Eye (tissue), 1 donor: ENCODE measurements at places on chromosomes 4 and X.
A peak's percentile ranks its signal among the peaks of the same experiment; 100 is the strongest.

GRCh38 chr4:55312489-55313101, 33.4 kb upstream of the SRD5A3 start:
- peak; percentile 28 for DNase-seq

GRCh38 chrX:153948847-153949805, 4.7 kb upstream of the RENBP start:
- peak; percentile 43 for DNase-seq

DNA sequence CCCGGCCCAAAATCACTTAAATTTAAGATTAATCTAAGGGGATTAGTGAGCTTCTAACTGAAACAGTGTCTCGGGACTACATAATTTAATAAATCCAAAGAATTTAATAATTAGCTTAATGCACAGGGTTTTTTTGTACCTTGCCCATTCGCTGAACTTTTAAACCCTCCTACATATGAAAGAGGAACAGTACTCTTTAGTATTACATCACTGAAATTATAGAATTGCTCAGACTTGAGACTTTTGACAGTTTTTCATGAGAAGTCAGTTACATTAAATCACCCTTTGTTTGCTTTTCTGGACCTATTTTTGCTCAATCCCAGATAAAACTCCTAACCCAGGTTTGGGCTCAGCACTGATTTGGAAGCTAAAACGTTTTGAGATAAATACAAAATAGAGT, 2.4 kb upstream of the TADA2B start:
- no peak for DNase-seq

DNA sequence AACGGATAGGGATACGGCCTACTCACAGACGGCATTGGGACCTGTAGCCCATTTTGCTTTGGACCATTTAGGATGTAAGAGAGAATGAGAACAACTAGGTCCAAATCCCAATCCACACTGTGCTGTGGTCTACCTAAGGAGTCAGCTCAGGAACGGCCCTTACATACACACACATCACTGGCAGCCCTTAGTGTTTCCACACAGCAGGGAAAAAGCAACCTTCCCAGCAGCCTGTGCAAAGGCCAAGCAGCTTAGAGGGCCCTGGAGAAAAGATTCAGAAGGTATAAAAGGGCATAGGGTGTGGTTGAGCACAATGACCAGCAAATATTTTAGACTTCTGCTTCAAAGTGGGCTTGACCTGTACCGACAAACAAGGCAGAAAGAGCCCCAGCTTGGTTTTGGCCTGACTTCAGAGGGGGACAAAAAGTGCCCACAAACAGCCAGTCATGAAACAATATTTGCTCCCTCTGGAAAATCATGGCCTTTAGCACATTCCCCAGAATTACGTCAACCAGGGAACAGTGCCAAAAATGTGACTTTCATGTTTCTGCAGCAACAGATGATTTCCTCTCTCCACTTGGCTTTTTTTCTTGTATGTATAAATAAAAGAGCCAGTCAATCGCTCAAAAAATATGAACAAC, 359.5 kb upstream of the FGF16 start:
- peak; percentile 77 for DNase-seq

DNA sequence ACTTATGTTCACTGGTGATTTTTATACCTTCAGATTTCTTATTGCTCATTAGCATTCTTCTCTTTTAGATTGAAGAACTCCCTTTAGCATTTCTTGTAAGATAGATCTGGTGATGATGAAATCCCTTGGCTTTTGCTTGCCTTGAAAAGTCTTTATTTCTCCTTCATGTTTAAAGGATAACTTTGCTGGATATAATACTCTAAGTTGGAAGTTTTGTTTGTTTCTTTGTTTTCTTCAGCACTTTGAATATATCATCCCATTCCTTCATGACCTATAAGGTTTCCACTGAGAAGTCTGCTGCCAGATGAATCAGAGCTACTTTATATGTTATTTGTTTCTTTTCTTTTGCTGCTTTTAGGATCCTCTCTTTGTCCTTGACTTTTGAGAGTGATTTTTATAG, 18.5 kb downstream of the CC2D2A start:
- DNase-seq = no peak

- DNase-seq = no peak
Measured at GRCh38 chr4:112847781-112848180, 201.7 kb upstream of the ANK2 start.

DNA sequence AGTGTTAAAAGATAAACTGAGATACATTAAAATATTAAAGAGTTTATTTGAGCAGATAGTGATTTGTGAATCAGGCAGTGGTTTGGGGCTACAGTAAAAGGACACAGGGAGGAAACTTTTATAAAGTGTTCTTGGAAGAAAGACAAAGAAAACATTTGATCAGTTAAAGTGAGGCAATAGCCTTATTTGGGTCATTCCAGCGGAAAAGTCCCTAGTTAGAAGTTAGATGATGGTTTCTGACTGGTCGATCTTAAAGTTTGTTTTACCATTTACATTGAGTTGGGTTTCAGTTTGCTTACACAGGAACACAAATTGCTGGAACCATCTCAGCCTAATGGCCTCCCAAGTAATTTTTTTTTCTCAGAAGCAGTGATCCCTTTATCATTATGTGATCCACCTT, 69.7 kb downstream of the PPP1R2C start:
- no peak for DNase-seq

DNA sequence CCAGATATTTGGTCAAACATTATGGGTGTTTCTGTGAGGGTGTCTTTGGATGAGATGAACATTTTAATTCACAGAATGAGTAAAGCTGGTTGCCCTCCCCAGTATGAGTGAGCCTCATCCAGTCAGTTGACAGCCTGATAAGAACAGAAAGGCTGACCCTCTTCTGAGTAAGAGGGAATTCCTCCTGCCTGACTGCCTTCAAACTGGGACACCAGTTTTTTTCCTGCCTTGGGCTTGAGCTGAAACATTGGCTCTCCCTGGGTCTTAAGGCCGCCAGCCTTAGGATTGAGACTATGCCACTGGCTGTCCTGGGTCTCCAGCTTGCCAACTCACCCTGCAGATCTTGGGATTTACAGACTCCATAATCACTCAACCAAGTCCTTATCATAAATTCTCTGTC, 14.5 kb upstream of the MAML3 start:
- no peak for DNase-seq

GRCh38 chr4:140116442-140117104, 37.4 kb downstream of the MAML3 start:
- no peak for DNase-seq
